SK-MEL-5 (cell line): ENCODE measurements at places on chromosomes 7 and 10. TPM values are rescaled to one million over a fixed set of nuclear protein-coding genes. Genes with fewer than 3 reads are reported as not detected.

STOX1 gene
- 1.8 and 2.0 TPM in 2 replicates for total RNA-seq

ASB10 gene
- not detected in 2 replicates for total RNA-seq

ZCWPW1 gene
- 4.5 and 4.7 TPM in 2 replicates for total RNA-seq

CTAGE8 gene
- total RNA-seq: not detected in 2 replicates

OPN4 gene
- not detected in 2 replicates for total RNA-seq

ZMYND11 gene
- 36.9 and 38.2 TPM in 2 replicates for total RNA-seq

EPO gene
- total RNA-seq: 0.29 TPM in 1 of 2 replicates, not detected in the other

MUC3A gene
- not detected in 2 replicates for total RNA-seq

ZNF33A gene
- 7.7 and 7.8 TPM in 2 replicates for total RNA-seq

GIMAP2 gene
- total RNA-seq: 12.6 and 13.5 TPM in 2 replicates

TCAF2 gene
- 0.19 and 0.50 TPM in 2 replicates for total RNA-seq

CYP3A7 gene
- not detected in 2 replicates for total RNA-seq

AGBL3 gene
- 0.69 and 0.90 TPM in 2 replicates for total RNA-seq
